ENCODE measurements at places on chromosomes 2 and 18. TPM values are rescaled to one million over a fixed set of nuclear protein-coding genes. Genes with fewer than 3 reads are reported as not detected.
A peak's percentile ranks its signal among the peaks of the same experiment; 100 is the strongest.

DNA sequence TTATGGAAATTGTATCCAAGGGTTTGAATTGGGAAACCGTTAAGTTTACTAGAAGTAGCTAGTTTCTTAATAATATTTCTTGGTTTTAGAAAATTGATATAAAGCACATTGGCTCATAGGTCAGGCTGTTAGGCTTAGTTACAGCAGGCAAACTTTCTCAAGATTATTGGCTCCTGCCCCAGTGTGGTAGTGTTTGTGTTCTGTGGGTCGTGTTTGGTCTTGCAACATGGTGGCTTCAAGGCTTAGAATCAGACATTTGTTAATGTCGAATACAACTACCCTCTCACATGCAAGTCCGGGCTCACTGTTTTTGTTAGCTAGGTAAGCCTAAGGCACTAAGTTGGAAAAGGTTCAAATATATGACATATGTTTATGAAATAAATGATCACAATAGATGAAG is 19.6 kb downstream of the CERS6 start:
- H3K4me1 ChIP-seq: peaks cover 18% of the 10 kb centered on the region

DNA sequence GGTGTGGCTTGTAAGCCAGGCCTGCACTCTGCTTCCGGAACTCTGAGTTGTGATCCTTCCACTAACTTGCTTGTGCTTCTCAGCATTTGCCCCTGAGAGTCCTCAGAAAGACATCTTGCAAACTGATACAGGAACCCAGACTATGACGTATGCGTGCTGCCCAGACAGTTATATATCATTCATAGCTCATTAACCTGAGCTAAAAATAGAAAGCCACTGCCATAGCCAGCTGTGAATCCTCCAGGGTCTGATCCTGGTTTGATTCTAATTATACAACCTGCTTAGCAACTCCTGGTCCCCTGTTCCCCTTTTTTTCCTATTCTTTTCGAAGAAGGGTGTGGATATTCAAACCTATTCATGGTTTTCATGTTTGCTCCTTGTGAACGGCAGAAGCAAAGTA is 63.7 kb downstream of the MARCHF4 start:
- no peaks in the 10 kb centered on the region for H3K4me1 ChIP-seq
- no peak overlapping the region for H3K27ac ChIP-seq
- H3K4me3 ChIP-seq: no peak overlapping the region
- H3K27me3 ChIP-seq: no peaks in the 10 kb centered on the region
- H3K36me3 ChIP-seq: no peaks in the 10 kb centered on the region

Gene ABCG8
- total RNA-seq: not detected

- no peak for DNase-seq
- no peaks in the 10 kb centered on the region for H3K4me1 ChIP-seq
- no peaks in the 10 kb centered on the region for H3K36me3 ChIP-seq
- no peak overlapping the region for H3K4me3 ChIP-seq
- no peaks in the 10 kb centered on the region for H3K27me3 ChIP-seq
Observed at GRCh38 chr2:231336700-231337099, 58.8 kb upstream of the B3GNT7 start.

GRCh38 chr2:207038299-207038698 is 99.0 kb downstream of the CPO start:
- H3K4me1 ChIP-seq: no peaks in the 10 kb centered on the region
- DNase-seq: no peak
- no peaks in the 10 kb centered on the region for H3K27me3 ChIP-seq
- no peak overlapping the region for H3K27ac ChIP-seq
- H3K4me3 ChIP-seq: no peak overlapping the region

DNA sequence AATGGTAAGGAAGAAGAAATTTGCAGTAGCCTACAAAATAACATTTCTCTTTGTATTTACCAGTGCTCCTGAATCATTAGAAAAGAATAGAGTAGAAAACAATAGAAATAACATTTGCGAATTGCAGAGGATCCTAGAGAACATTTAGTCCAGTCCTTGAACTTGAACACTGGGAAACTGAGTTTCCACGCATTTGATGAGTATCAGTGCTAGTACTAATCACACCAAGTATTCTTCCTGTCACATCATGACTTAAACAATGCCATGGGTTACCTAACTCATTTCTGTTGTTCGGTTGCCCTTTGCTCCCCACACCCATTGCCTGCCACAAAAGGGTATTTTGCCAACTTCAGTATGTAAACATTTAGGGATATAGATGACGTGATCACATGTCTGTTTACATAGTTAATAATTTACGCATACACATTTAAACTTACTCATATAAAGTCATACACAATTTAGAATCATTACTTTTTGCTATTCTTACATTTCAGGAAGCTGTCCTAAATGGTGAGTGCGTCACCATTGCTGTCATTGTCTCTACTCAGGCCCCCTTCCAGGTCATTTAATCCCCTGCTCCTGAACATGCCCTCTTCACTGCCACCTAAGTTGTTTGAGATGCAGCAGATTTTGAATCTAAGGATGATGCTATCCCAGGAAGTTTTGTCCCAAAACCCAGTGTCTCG is 42.3 kb downstream of the CRIM1 start:
- H3K36me3 ChIP-seq: no peaks in the 10 kb centered on the region
- no peaks in the 10 kb centered on the region for H3K27me3 ChIP-seq
- no peak overlapping the region for H3K4me3 ChIP-seq
- no peak for DNase-seq

- peaks cover 49% of the 10 kb centered on the region for H3K4me1 ChIP-seq
- H3K4me3 ChIP-seq: peak overlapping the region; percentile 69
- H3K27ac ChIP-seq: peak overlapping the region; percentile 76
- DNase-seq: peak; percentile 32
Observed at GRCh38 chr18:2982452-2983269, 30.3 kb downstream of the LPIN2 start.

All from naive thymus-derived CD4-positive, alpha-beta T cell (primary cell).